ENCODE measurements at places on chromosomes 3 and 15. TPM values are rescaled to one million over a fixed set of nuclear protein-coding genes. Genes with fewer than 3 reads are reported as not detected.

ARF4 gene
- polyA plus RNA-seq, result 107 TPM

KIAA1143 gene
- polyA plus RNA-seq, result 38.6 TPM

TBC1D5 gene
- polyA plus RNA-seq, result 21.3 TPM

DOCK3 gene
- polyA plus RNA-seq, result 8.0 TPM

GJD2 gene
- polyA plus RNA-seq, result 0.20 TPM

GABRR3 gene
- polyA plus RNA-seq, result not detected

PTX3 gene
- polyA plus RNA-seq, result 0.81 TPM

CHRD gene
- 3.9 TPM for polyA plus RNA-seq

MEX3B gene
- polyA plus RNA-seq, result 15.7 TPM

CCR1 gene
- polyA plus RNA-seq, result 1.3 TPM

MEIS2 gene
- polyA plus RNA-seq, result 7.0 TPM

CORO2B gene
- polyA plus RNA-seq, result 59.3 TPM

GPR160 gene
- polyA plus RNA-seq, result 0.68 TPM

TMCC1 gene
- polyA plus RNA-seq, result 16.5 TPM

RBP2 gene
- not detected for polyA plus RNA-seq

CHL1 gene
- polyA plus RNA-seq, result 5.4 TPM

Measured in brain (organoid and tissue), 16 donors.